ENCODE measurements at places on chromosomes 4 and X.

DNA sequence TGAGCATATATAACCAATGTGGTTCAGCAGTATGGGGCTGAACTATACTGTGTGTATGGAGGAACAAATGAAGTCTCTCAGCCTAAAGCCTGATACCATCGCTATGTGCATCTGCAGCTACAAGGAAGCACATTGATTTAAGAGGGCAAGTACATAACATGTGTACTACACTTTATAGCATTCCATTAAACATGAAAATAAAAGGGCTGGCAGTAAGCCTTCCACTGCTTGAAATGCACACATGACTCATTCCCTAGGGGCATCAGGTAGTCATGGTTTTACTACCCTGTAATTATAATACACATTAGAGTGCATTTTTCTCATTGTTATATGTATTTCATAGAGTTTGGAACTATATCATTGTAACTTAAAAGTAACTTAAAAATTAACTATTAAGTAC lies 51.2 kb downstream of the SMARCA1 start:
- DNase-seq: no peak

GRCh38 chr4:57122959-57123358 lies 12.8 kb upstream of the IGFBP7 start:
- DNase-seq: no peak

GRCh38 chr4:10161146-10161545 lies 44.5 kb upstream of the WDR1 start:
- no peak for DNase-seq

GRCh38 chrX:107834275-107835201 lies 8.9 kb downstream of the MID2 start:
- no peak for DNase-seq

DNA sequence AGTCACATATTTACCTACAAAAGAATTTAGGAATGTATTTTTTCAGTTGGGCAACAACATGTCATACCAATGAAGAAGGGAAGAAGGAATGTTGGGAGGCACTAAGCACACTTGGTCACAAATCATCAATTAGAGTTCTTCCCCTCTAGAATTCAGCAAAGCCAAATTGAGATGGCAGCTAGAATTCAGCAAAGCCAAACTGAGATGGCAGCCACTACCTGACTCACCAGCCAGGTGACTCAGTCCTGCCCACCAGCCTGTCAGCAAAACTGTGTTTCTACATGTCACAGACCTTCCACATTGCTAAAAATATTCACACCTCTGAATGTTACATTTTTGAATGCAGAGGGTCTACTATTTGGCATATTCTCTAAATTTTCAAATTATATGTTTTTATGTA lies 63.2 kb upstream of the NOCT start:
- peak; percentile 73 for DNase-seq

DNA sequence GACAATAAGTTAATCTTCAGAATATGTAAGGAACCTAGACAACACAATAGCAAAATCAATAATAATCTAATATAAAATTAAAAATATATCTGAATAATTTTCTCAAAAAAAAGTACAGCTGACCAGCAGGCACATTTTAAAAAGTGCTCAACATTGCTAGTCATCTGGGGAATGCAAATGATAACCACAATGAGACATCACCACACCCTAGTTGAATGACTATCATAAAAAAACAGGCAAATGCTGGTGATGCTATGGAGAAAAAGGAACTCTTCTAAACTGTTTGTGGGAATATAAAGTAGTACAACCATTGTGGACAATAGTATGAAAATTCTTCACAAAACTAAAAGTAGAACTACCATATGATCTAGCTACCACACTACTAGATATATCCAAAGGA lies 956.9 kb upstream of the NDST4 start:
- DNase-seq: no peak

- no peak for DNase-seq
These were observed 2.0 kb upstream of the NYX start for GRCh38 chrX:41445171-41445570.

- DNase-seq: no peak
These were observed 1425.5 kb downstream of the PCDH18 start for GRCh38 chr4:136106753-136107152.

- DNase-seq: no peak
These were observed 206.2 kb downstream of the PABPC4L start for GRCh38 chr4:133995243-133995960.

- DNase-seq: no peak
These were observed 41.1 kb downstream of the LIMCH1 start for GRCh38 chr4:41579043-41579442.

- DNase-seq: peak; percentile 71
These were observed 72.5 kb downstream of the RAPGEF2 start for GRCh38 chr4:159175085-159175988.

DNA sequence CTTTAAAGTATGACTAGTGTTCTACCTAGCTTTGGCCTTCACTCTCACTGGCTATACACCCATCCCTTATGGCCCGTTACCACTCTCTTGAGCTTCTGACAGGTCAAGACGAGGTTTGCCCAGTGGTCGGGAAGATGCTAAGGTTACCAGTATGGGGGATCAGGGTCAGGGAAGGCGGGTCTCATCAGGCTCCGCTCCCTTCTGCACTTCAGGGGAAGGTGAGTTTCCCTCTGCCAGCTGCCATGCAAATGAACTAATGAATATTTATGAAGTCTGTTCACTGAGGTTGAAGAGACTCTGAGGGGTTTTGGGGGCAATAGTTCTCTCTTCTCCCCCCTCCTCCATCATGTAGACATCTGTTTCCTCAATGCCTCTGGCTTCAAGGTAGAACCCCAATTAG lies 6.6 kb downstream of the EFNB1 start:
- no peak for DNase-seq

DNA sequence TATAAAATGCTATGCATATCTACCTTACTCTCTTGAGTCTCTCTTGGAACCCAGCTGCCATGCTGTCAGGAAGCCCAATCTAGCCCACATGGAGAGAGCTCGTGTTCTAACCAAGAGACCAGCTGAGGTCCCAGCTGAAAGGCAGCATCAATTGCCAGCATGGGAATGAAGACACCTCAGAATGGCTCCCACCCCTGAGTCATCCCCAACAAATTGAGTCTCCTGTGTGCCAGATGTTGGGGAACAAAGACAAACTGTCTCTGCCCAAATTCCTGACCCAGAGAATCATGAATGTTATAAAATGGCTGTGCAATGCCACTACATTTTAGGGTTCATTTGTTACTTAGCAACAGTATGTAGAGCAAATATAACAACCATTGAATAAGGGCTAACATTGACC lies 105.2 kb upstream of the STX18 start:
- DNase-seq: no peak

DNA sequence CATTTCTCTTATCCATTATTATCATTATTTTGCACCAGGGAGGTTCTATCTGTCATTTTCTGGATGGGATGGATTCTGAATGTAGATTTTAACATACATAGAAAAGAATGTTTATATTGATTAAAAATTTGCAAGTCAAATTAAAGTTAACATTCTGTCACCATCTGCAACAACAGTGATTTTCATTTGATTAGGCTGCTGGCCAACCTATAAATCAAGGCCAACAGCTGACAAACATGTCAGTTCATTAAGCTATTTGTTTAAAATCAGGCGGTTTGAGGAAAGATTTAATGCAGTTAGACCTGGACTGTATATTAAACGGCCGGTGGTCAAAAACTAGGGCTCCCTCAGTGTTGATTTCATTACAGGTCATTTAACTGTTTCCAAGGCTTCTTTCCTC lies 109.5 kb upstream of the CBR4 start:
- no peak for DNase-seq

GRCh38 chr4:59748433-59748832 lies 1451.7 kb upstream of the ADGRL3 start:
- DNase-seq: no peak

DNA sequence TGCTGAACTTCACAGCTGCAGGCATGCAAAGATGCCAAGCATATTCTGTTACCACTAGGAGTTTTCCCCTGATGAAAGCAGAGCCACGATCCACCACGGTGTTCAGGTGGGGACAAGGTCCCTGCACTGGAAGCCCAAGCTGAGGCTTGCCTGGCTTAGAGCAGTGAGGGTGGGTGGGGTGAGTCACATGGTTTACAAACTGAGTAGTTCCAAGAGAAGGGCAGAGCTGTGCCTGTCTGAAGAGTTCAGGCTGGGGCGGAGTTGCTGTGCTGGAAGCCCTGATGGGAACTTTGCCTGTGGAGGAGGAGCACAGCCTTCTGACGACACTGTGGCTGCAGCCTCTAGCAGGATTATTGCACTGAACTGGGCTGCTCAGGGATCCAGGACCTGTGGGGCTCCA lies 45.5 kb downstream of the FAM9B start:
- DNase-seq: peak; percentile 57

GRCh38 chr4:27714073-27714472 lies 853.4 kb downstream of the STIM2 start:
- DNase-seq: no peak

GRCh38 chr4:184382189-184382846 lies 92.0 kb downstream of the IRF2 start:
- DNase-seq: peak; percentile 32

GRCh38 chr4:30726090-30726675 lies 6.0 kb downstream of the PCDH7 start:
- no peak for DNase-seq

DNA sequence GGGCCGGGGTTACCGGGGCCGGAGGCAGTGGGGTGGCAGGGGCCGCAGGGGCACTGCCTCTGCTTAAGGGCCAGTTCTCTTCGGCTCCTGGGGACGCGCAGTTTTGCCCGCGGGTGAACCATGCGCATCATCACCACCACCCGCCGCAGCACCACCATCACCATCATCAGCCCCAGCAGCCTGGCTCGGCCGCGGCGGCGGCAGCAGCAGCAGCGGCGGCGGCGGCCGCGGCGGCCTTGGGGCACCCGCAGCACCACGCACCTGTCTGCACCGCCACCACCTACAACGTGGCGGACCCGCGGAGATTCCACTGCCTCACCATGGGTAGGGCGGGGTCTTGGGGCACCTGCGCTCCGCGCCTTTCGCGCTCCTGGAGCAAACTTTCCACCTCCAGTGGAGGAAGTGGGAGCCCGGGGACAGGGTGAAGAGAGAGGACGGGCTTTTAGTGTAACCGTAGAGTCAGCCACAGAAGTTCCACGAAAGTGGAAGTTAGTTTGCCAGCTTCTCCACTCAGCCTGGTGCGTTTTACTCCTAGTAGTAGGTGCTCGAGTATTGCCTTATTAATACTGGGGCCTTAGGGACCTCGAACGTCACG lies 729 bp downstream of the GSX2 start:
- peak; percentile 34 for DNase-seq

GRCh38 chr4:188727746-188728145 lies 588.5 kb downstream of the TRIML1 start:
- DNase-seq: no peak

DNA sequence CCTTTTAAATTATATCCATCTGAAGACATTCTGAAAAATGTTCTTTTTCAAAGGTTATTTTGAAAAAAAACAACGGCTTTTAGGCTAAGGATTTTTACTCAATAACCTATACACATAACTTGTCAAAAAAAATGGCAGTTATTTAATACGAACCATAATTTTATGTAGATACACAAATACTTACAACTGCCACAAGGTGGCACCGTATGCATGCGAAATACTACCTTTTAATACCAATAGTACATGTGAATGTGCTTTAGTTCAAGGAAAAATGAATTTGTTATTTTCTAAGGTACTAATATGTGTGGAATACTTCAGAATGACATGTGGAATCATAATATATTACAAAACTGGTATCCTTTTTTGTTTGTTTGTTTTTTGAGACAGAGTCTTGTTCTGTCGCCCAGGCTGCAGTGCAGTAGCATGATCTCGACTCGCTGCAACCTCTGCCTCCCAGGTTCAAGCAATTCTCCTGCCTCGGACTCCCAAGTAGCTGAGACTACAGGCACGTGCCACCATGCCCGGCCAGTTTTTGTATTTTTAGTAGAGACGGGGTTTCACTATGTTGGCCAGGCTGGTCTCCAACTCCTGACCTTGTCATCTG lies 4.6 kb upstream of the MAD2L1 start:
- DNase-seq: peak; percentile 72

GRCh38 chr4:126385954-126386353 lies 1071.2 kb downstream of the FAT4 start:
- no peak for DNase-seq

DNA sequence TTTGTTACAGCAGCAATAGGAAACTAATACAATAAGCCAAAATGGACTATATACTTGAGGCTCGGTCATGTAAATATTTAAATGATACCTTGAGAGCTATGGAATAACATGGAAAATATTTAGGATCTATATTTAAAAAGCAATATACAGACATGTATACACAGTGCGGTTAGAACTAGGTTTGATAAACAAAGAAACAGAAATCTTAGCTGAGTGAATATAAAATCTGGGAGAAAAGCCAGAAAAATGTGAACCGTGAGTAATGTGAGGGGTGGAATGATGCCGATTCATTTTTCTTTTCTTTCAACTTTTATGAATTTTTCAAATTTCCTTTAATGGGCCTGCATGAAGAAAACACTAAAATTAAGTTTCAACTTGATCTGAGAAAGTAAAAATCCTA lies 104.1 kb downstream of the ATXN3L start:
- no peak for DNase-seq

DNA sequence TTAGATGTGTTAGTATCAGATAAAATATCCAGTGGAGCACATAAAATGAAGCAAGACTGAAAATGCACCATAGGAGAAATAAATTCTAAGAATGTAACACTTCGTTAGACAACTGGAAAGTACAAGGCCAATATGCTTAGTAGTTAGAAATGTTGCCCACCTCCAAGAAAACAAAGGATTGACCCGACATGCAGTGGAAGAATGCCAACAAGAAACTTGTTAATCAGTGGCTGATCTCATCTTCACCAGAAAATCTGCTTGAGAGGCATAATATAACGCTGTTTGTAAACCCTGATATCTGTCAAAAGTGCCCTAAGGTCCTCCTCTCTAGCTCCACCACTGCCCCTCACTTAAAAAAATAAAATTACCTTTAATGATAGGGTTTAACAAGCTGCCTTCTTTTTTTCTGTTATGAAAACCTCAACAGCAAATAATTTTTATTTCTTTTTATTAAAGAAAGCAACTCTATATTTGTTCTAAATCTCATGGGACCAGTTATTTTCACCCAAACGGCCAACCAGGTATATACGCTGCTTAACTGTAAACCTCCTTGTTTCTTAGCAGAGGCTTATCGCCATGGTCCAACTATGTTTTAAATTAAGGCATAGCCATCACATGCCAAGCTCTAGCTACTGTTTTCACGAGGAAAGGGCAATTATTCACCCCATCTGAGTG lies 1.8 kb downstream of the RASGEF1B start:
- DNase-seq: no peak

- no peak for DNase-seq
These were observed 45.5 kb downstream of the PSAPL1 start for GRCh38 chr4:7389101-7389701.

GRCh38 chr4:126916049-126916625 lies 716.6 kb upstream of the INTU start:
- DNase-seq: no peak

GRCh38 chrX:274904-275475 lies 6.2 kb upstream of the PLCXD1 start:
- no peak for DNase-seq

Measured in activated CD4-positive, alpha-beta T cell treated with anti-CD3 and anti-CD28 coated beads for 36 hours (primary cell).